ENCODE measurements at places on chromosomes 5 and 9.

GRCh38 chr9:4844056-4844838, 51.5 kb downstream of the RCL1 start:
- DNase-seq = no peak

- DNase-seq = no peak
Measured at GRCh38 chr9:93270976-93271375, 87.0 kb downstream of the WNK2 start.

GRCh38 chr5:127967323-127967982, 116.1 kb upstream of the SLC12A2 start:
- no peak for DNase-seq

DNA sequence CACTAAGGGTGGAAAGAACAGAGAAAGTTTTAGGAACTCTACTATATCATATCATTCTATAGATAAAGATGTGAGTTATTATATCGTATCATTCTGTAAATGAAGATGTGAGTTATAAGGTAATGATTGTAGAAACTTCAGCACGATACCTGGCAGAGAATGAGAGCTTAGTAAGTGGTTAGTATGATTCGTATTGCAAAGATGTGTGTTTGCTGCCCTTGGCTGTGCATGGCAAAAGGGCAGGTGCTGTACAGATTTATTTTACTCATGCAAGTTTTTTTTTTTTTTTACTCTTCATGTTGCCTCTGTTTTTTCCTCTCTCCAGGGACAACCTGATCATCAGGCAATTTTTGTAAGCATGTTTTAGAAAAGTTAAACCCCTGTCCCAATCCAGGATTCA, 83.3 kb downstream of the EGFLAM start:
- no peak for DNase-seq

DNA sequence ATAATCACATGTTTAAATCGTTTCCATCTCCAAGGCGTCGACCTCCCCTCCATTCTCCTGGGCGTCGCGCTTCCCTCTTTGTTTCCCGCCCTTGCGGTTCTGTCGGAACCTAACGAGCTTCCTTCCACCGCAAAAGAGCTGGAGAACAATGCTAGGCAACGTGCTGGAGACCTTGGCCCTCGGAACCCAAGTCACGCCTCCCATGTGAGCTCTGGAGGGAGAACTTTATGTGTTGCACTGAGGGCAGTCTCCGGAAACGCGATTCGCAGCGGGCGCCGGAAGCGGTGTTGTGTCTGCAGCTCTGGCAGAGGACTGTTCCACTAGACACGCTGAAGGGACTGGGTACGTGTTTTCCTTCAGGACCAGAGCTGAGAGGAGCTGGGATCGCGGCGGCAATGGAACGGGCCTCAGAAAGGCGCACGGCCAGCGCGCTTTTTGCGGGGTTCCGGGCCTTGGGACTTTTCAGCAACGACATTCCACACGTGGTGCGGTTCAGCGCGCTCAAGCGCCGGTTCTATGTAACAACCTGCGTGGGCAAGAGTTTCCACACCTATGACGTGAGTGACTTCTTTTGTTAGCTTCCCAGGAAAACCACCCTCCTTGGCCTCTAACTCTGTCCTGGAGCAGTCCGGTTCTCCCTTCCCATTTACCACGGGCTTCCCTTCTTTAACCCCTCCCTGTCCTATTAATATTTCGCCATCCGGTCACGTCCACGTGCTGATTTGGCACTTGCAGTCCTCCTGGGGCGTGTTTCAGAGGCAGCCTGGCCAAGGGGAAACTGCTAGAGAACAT, at the start of gene WDR36:
Gene WDR36, plus strand, starts transcription at position 287 of the 792 bp plus-strand sequence. Its CDS starts 109 bp downstream, at position 396.
- peak; percentile 93 for DNase-seq

- DNase-seq = no peak
Measured at GRCh38 chr5:73126381-73126780, 6.0 kb downstream of the TMEM171 start.

DNA sequence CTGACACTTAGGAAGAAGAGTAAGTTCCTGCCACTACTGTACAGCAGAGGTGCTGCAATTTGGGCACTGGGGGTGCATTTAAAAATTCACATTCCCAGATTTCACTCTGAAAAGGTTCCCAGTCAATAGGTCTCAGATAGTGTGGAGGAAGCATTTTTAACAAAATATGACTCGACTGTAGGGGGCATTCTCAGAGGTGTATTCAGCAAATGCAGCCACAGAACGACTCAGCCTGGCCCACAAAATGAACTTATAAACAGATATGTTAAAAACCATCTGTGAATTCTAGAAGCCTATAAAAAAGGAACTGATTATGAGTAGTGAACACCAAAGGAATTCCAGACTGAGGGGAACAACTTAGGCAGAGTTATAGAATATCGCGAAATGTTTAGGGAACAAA, 31.1 kb downstream of the MLLT3 start:
- no peak for DNase-seq

DNA sequence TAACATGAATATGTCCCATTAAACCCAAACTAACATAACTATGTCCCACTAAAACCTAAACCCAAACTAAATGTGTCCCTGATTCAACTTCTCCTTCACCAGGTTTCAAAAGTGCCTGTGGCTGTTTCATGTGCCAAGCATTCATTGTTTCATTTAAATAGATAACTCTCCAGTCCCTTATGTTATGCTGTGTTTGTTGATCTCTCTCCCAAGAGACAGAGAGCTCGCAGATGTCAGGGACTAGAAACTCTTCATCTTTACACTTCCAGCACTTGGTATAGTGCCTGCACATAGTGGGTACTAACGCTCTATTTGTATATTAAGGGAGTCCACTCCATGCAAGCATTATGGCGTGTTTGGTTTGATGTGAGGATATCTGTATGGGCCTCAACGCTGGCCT, 118.0 kb downstream of the GPBP1 start:
- DNase-seq = no peak

DNA sequence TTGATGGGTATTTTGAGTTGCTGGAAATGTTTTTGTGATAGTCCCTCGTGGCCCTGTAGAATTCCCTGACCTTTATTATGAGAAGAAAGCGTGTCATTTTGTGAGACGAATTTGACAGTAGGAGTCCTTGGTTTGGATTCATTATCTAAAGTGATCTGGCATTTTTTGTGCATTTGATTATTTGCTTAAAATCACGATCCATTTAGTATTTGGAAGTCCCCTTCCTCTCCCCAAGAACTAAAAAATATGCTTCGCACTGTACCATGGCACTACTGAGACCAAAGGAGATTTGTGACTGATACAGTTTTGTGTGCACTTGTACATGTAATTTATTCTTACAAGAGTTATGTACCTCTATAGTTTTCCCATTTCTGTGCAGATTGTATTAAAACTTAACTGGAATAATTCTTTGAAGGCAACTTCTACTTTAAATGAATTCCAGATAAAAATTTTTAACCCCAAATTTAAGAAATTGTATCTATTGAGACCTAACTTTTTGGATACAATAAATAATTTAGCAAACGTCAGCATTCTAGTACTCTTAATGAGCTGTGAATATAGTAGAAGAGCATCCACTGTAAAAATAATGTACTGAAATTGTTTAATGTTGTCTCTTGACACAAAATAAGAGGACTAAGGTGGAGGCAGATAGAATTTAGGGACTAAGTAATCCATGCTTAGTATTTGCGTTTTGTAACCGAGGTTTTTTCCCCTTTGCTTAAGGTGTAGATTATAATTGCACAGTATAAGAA, 2.1 kb downstream of the MAP3K1 start:
- DNase-seq = peak; percentile 41

DNA sequence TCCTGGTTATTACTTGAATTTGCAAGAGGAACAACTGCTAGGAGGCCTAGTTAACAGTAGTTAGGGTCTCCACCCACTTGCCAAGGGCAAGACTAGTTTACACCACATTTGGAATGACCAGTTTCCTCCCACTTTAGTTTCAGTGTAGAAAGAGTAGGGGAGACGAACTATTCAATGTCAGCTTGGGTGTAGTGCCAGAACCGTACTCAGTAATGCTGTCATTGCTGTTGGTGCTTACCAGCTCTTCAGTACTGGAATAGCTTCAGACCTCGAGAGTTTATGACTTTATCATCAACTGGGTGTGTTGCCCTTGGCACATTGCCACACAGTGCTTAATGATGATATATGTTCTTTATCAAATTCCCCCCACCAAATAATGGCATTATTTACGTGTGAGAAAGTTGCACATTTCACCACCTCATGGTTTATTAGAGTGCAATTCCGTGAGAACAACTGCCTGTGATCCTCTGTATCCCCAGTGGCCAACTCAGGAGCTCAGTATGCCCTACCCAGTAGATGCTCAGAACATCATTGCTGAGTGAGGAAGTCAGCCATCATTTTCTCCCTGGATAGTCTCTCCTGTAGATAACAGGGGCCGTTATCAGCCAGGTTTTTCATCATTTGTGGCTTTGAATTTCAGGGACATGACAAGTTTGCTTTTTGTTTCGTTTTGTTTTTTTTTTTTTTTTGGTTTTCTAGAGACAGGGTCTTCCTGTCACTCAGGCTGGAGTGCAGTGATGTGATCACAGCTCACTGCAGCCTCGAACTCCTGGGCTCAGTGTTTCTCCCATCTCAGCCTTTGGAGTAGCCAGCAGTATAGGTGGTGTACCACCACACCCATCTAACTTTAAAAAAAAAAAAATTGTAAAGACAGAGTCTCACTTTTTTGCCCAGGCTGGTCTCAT, 67.3 kb downstream of the DOCK8 start:
- DNase-seq = peak; percentile 85

DNA sequence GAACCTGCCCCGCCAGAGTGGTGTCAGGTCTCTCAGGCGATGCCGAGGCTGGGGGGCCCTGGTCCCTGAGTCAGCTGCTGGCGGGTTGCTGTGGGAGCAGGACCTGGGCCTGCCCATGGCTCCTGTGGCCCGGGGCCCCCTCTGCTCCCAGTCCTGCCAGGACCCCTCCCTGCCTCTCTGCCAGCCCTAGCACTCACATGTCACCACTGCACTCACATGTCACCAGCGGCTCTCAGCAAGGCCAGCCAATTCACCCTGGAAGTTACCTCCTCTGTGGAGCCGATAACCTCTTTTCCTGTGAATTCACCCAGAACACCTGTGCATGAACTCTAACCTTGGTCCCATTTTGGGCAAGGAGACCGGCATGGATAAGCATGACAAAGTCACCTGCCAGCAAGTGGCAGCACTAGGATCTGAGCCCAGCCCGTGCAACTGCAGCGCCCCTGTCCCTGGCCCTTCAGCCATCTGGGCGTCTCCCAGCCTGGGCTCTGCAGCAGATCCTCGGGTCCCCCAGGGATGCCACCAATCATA, 170.2 kb downstream of the GAPVD1 start:
- no peak for DNase-seq

DNA sequence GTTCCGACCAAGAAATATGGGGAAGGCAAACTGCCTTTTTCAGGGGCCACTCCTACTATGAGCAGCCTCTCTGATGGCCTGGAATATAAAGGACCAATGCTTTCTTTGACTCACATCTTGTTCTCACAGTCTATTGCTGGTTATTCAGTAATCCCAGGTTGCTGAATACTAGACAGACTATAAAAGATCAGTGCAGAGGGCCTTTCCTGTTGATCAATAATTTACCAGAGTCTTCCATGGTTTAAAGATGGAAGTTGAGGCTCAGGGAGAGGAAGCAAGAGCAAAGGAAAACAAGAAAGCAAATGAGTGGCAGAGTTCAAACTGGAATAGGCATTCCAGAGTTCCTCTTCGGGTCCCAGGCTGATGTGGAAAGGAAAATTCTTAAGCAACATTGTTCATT, 62.9 kb downstream of the FBXO38 start:
- no peak for DNase-seq

- DNase-seq = no peak
Measured at GRCh38 chr9:127004946-127005769, 90.6 kb downstream of the RALGPS1 start.
